ENCODE measurements at places on chromosomes 12 and 14.

DNA sequence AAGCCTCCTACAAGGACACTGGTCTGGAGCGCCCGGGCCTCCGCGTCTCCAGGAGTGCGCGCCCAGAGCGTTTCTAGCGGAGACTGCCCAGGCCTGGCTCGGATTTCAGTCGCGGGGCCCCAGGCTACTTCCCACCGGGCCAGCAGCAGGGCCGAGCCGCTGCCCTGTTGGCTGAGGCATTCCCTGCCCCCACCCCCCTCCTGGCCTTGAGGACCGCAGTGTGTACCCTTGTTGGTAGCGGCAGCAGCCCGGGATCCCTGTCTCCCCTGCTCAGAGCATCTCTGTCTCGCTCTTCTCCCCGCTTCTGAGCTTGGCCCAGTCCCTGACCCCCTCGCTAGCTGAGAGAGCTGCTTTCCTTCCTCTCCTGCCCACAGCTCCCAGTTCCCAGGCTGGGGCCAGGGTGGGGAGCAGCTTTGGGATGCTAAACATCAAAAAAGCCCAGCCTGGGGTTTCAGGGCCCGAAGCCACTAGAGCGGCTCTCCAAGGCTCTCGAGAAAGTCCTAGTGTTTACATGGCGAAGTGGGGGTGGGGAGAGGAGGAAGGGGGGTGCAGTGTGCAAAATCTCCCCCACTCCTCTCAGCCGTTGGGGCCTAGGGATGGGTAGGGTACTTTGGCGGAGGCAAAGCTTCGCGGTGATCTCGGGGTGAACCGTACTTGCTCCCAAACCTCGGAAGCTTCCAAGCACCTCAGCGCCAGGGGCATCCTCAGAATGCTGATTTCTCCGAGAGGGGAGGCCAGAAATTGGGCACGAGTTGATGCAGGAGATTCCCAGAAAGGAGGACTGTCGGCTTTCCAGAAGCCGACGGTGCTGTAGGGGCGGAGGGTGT lies 6.4 kb downstream of the NKX2-1 start:
- no peak for DNase-seq

DNA sequence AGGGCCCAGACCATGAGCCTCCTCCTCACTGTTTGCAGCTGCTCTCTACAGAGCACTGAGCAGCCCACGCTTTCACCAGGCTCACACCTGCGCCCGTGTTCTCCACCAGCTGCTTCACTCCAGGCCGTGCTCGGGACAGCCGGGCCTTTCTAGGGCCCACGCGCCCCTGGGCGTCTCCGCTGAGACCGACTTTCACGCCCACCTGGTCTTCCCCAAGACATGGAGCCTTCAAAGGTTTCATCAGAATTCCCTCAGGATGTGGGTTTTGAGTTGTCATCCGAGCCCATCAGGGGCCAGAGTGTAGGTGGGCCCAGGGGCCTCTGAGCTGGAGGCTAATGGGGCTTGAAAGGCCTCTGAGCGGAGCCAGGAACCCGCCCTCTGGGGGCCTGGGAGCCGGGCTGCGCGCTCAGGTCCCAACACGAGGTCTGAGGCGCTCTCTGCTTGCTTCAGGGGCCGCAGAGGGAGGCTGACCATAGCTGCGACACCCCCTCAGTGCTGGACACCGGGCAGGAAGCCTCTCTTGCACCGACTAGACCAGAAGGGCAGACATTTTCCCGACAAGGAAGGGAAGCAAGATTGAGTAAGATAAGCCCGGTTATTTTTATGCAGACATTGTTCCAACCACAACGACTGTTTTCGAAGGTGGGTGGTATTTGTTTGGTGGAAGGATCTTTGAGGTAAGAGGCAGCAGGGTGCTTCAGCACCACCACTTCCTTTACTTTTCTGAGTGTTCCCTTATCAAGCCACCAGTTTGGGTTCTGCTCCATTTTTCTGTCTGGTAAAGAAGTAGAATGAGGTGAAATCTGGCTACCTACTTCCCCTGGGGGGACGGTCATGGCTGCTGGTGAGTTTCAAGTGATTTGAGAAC lies 125.0 kb upstream of the FUT8 start:
- peak; percentile 84 for DNase-seq

GRCh38 chr14:82855912-82856391 lies 1322.3 kb upstream of the SEL1L start:
- DNase-seq: no peak

DNA sequence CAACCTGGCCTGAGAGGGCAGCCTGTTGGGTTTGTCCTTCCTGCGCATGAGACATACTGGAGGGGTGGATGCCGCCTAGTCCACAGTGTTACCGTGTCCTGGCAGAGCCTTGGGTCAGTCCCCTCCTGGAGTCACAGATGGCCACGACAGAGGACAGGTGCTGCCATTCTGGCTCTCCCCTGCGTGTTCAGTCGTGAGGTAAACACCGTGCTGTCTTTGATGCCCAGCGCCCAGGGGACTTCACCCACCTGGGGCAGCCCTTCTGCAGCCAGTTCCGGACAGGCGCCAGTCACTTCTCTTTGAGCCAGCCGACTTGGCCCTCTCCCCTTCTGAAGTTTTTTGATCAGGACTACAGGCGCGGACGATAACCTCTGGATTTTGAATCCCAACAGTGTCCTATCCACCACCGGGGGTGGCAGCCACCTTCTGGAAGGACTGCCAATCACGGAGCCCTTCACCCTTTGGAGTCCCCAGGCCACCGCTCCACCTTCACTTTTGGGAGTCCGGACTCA lies 933.0 kb downstream of the DIO2 start:
- no peak for DNase-seq

GRCh38 chr14:30088620-30089019 lies 161.0 kb upstream of the PRKD1 start:
- DNase-seq: no peak

- peak; percentile 56 for DNase-seq
These were observed 27.2 kb downstream of the HIGD1C start for GRCh38 chr12:50979369-50980052.

DNA sequence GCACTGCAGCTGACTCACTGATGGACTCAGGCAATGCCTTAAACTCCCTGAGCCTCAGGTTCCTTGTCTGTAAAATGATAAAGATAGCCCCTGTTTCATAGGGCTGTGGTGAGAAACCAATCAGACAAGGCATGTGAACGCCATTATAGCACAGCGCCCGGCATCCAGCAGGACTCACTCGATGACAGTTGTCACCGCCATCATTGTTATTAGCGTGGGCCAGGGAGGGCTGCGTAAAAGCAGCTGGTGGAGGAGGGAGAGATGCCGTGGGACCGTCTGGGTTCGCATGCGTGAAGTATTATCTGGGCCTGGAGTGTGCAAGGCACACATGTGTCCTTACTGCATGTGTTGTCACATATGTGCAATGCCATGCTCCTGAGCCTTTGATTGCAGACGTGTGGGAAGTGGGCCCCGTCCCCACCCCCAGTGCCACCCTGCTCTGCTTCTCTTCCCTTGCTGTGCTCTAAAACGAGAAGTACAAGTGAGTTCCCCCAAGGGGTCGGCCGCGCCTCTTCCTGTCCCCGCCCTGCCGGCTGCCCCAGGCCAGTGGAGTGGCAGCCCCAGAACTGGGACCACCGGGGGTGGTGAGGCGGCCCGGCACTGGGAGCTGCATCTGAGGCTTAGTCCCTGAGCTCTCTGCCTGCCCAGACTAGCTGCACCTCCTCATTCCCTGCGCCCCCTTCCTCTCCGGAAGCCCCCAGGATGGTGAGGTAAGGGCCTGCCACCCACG lies at the start of gene PTPN6:
Gene PTPN6, plus strand, starts transcription at position 546 of the 730 bp plus-strand sequence. Its CDS starts 157 bp downstream, at position 703.
- DNase-seq: peak; percentile 78

- no peak for DNase-seq
These were observed 172.9 kb downstream of the ZFP36L1 start for GRCh38 chr14:68619790-68620574.

GRCh38 chr12:13372386-13372785 lies 175.9 kb downstream of the EMP1 start:
- DNase-seq: no peak

DNA sequence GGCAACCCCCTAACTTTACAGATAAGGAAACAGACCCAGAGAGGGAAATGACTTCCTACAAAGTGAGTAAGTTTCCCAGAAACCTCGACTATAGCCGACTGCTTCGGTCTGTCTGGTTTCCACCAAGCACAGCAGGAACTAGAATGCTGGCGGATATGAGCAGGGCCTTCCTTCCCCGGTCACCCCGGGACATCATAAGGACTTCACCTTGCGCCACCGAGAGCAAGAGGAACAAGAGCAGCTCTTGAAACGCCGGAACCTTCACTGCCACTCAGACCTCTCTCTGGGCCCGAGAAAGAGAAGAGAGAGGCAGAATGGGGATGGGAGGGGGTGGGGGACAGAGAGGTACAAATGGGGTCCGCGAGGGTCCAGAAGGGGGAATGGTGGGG lies 29.4 kb upstream of the GPR68 start:
- DNase-seq: no peak

GRCh38 chr14:80426683-80427082 lies 215.4 kb upstream of the DIO2 start:
- DNase-seq: no peak

- DNase-seq: no peak
These were observed 11.6 kb upstream of the UNC119B start for GRCh38 chr12:120698665-120699064.

GRCh38 chr14:77580964-77581505 lies 35.4 kb downstream of the SPTLC2 start:
- no peak for DNase-seq

DNA sequence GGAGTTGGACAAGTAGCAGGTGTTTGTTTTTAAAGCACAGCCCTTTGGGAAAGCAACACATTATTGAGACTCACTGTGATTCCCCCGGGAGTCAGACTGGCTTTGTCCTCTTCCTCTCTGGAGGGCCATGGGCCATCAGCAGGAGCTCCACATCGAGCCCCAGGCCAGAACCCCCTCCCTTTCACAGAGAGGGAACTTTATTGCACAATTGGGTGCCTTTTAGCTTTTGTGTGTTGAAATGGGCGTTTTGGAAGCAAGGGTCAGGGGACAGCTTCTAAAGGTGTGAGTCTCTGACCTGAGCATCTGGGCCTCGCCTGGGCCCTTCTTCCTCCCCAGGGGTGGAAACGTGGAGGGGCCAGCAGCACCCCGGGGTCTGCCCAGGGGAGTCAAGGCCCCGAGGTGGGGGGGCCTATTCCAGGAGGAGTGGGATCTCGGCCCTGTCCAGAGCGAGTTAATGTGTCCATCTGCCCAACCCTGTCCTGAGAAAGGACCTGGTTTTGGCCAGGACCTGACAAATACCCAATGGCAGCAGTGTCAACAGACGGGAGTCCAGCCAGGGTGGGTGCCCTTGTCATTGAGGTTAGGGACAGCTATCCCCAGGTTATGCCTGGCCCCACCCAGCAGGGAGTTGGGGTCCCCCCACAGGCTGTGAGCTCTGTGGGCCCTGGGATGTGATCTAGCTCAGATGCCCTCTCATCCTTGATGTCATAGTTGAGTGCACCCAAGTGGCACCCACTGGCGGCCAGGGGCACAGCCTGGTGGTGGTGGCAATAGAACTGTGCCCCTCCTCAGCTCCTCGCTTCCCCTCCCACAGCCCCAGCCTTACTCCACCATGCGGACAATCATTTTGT lies 37.1 kb downstream of the SLC8B1 start:
- DNase-seq: no peak

- no peak for DNase-seq
These were observed 2.7 kb downstream of the NCKAP5L start for GRCh38 chr12:49825360-49825970.

- peak; percentile 65 for DNase-seq
These were observed 4.7 kb downstream of the ADCK1 start for GRCh38 chr14:77804592-77804991.

DNA sequence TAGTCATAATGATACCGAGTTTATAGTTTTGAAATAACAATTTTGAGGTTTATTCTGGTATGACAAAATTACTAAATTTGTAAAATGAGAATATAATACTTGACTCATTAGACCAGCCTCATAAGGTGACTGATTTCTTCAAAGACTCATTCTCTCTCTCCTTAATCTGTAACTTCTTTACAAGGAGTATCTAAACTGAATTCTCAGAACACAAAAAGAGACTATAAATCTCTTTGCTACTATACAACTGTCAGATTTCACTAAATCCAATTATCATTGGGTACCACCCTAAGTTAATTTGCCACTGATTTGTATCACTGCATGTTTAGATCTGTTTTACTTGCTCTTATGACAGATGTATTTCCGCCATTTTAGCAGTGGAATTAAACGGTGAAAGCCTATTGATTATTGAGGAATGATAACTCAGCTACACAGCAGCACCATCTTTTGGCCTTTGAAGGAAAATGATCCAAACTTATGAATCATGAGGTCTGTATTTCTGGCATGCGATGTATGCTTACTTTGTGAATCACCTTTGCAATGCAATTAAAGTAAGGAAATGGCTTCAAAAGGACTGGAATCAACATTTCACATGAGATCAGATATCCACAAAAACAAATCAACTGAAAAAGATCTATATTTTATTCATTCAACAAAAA lies 161.2 kb downstream of the RERGL start:
- no peak for DNase-seq

DNA sequence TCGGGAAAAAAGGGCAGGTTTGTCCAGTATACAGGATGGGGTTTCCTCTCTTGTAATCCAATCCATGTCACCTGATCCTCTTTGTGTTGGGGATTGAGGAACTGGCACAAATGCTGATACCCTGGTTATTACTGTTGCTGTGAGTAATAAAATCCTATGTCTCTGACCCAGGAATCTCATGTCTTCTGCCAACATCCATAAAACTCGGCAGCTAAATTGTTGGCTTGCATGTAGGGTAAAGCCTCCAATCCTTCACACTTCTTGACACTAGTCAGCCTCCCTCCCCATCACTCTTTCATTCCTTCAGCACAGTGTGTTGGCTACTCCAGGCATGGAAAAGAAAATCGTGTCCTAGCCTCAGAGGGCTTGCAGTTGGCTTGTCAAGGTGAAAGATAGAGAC lies 9.2 kb upstream of the NOS1 start:
- no peak for DNase-seq

DNA sequence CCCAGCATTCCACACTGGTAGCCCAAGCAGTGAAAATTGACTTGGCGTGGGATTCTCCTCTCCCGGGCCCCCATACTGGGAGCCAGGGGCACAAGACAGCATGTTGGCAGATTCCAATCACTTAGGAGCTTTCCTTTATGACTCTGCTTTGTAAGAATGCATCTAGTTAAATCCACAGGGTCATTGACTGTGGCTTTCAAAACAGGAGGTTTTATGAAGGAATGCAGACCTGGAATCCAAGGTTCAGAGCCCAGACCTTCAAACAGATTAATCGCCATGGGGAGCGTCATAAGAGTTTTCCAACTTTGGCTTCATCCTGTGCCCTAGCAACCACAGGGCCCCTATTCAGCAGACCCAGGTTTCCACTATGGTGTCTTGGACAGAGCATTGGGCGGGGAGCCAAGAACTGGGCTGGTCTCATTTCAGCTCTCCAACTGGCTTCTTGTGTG lies 76.4 kb upstream of the RMST start:
- no peak for DNase-seq

- no peak for DNase-seq
These were observed 33.0 kb downstream of the CYP46A1 start for GRCh38 chr14:99716850-99717681.

DNA sequence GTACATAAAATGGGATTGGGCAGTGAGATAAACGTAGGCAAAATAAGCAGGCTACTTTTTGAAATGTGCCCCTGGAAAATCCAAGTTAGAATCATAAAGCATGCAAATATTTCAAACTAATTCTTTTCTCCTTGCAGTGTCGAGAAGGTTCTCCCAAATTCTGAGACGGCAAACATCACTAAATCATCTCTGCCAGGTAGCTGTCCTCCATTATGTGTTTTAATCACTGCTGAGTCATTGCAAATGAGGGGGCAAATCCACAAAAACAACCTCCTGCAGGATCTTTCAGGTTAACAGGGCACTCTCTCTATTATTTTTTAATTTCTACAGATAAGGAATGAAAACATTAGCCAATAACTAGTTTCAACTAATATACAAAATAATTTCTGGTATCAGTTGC lies 63.2 kb upstream of the RIC8B start:
- no peak for DNase-seq
